Kasumi-1 (cell line): ENCODE measurements at places on chromosomes 11 and 22.

- no peak for DNase-seq
Measured at GRCh38 chr22:42610186-42610585, 4.5 kb downstream of the POLDIP3 start.

- no peak for DNase-seq
Measured at GRCh38 chr11:70612459-70613141, 214.3 kb downstream of the CTTN start.

DNA sequence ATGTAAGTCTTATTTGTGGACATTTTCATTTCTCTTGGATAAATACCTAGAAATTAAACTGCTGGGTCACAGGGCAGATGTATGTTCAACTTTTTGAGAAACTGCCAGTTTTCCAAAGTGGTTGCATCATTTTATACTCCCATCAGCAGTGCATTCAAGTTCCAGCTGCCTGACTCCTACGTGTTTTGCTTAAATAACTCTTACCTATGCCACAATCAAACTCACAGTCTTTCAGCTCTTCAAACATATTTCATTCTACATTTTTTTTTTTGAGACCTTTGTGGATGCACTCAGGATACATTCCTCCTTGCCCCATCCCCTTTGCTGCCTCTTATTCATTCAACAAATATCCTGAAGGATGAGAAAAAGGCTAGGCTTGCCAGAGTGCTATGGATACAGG, 9.2 kb downstream of the TCF20 start:
- DNase-seq = no peak

DNA sequence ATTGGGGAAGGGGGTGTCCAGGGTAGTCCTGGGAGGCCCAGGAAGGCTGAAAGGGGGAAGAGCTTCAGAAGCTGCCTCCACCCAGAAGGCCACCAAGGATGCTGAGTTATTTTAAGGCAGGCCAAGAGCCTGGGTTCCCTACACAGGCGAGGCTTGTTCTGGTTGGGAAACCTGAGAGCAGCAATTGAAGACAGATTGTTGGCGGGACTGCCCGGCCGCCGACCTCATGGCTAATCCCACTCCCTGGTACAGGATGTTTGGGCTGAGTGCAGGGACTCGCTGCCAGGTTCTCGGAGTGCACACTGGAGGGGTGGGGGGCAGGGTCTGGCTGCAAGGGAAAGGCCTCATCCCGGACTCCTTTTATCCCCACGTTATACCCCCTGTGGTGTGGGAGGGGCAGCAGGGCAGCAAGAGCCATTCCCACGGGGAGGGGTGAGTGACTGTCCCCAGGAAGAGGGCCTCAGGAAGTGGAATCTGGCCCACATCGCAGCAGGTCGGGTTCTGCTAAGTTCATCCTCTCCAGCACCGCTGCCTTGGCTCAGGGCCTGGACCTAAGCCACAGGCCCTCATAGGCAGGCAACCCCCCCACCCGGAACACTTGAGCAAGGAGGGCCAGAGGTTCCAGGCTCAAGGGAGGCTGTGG, 43.6 kb upstream of the PRR5 start:
- DNase-seq = no peak

DNA sequence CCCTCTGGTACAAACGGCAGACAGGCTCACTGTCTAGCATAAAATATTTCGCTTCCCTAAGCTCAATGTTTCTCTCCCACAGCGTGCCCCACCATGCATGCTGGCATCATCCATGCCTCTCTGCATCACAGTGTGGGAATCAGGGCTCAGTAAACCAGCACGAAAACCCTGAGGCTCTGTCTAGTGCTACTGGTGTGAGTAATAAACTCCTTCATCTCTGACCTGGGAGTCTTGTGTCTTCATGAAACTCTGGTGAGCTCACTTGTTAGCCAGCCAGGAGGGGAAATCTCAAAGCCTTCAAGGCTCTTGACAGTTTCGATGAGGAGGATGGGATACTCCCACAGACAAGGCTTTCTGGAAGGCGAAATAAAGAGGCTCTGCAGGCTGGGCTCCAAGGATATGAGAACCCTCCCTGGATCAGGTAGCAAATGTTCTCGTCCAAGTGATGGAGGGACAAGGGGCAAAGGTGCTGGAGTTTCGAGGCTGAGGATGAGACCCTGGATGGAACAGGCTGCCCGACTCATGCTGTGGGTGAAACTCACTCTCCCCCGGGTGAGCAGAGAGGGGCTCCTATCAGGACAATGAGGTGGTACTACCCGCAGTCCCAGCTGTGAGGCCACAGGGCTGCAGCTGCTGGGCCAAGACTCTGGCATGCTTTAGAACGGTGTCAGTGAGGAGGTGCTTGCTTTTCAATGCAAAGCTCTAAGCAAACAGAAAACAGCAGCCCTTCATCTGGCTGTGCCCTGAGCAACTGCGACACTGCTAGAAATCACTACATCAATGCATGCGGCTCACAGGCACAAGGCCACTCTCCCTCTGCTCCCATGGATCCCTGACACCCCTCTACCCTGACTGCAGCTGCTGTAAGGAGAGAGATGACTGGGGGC, 69.3 kb downstream of the SHANK2 start:
- DNase-seq = no peak

DNA sequence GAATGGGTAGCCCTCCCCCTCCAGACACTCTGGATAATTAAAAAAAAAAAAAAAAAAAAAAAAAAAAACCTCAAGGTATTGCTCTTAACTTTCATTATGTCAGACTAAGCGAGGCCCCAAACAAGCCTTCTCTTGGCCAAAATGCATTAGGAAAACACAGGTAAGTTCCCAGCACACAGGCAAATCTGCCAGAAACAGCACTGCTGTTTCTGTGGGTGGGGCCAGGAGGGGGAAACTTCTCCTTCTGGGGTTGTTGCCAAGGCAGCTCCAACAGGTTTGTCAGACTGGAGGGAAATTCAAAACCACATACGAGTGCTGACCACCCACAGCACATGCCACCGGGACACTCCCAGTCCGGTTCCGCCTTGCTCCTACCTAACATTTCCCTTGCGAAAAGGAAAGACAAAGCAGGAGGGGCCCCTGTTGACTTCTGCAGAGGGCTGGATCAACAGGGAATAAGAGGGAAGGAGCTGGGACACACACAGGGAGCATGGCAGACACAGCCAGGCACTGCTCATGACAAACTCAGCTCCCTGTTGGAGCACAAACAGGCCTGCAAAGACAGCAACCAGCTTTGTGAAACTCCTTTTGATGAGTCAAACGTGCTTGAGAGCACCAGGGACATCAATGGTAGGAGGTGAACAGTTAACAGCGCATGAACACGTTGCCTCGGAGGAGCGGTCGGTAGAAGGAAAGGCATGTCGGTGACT, 55.0 kb downstream of the MYH9 start:
- peak; percentile 61 for DNase-seq

- DNase-seq = no peak
Measured at GRCh38 chr11:67054836-67055523, 1.7 kb upstream of the RHOD start.

DNA sequence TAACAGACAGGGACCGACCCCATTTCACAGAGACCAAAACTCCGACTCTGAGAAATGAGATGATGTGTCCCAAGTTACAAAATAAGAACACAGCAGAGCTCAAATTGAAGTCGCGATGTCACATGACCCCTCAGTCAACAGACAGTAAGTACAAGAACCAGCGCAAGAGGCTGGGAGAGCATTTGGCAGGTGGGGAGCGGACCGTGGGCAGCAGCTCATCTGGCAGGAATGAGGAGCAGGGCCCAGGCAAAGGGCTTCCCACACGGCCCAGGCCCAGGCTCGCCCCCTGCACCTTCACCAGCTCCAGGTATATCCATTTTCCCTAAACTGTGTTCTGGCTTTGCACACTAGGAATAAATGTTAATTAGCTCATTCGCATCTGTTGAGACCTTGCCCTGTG, 34.3 kb downstream of the SCUBE1 start:
- DNase-seq = no peak

GRCh38 chr11:62542750-62543567, 3.6 kb downstream of the AHNAK start:
- DNase-seq = peak; percentile 60

DNA sequence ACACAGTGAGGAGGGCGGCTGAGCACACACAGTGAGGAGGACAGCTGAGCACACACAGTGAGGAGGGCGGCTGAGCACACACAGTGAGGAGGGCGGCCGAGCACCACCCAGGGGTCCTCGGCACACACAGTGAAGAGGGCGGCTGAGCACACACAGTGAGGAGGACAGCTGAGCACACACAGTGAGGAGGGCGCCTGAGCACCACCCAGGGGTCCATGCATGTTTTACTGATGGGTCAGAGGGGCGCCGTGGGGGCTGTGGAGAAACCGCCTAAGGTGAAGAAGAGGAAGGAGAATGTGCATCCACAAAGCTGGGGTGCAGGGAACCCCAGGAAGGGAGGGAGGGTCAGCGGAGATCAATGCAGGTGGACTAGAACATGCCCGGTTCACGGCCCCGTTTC, 461.8 kb downstream of the BRD1 start:
- DNase-seq = no peak

DNA sequence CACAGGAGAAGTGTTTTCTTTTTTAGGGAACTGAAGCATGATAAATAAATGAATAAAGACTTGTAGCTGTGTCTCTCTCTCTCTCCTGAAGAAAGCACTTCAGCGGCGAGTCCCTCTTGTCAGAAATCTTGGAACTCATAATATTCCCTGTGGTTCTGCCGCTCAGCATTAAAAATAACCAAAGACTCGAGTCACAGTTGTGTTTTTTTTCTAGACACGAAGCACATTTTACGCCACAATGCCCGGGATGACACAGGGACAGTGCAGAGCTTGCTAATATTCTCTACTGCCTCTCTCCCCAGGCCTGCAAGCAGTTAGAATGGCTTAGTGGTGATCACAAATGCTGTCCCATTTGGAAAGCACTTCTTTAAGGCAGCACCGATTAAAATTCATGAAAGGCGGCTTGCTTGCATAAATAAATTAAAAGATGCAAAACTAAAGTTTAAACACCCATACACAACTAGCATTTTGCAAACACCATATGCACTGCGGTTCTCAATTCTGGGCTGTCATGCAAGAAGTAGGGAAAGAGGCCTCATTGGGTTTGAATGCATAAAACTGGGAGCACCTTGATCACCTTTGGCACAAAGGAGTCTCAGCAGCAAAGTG, 597.4 kb downstream of the SOX6 start:
- DNase-seq = no peak

DNA sequence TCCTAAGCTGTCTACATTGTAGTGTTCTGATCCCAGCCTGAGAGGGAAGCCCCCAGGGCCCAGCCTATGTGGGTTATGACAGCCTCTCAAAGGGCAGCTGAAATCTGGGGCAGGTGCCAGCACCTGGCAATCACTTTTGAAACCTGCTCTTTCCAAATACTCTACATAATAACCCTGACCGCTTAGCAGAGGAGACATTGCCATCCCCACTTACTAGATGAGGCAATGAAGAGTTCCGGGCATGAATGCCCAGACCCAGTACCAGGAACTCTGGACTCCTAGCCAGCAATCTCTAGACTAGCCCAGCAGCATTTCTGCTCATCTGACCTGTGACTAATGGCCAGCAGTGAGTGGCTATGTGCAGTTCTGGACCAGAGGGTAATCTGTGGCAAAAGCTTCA, 412.4 kb upstream of the CADM1 start:
- no peak for DNase-seq

- no peak for DNase-seq
Measured at GRCh38 chr22:42786606-42787356, 66.1 kb upstream of the A4GALT start.

- DNase-seq = no peak
Measured at GRCh38 chr11:91742155-91742554, 482.5 kb upstream of the FAT3 start.

- no peak for DNase-seq
Measured at GRCh38 chr11:44833877-44834452, 107.2 kb downstream of the TSPAN18 start.

- DNase-seq = no peak
Measured at GRCh38 chr11:31817054-31817620, 6.0 kb upstream of the PAX6 start.

- DNase-seq = no peak
Measured at GRCh38 chr11:43574949-43575912, 105.3 kb upstream of the HSD17B12 start.

DNA sequence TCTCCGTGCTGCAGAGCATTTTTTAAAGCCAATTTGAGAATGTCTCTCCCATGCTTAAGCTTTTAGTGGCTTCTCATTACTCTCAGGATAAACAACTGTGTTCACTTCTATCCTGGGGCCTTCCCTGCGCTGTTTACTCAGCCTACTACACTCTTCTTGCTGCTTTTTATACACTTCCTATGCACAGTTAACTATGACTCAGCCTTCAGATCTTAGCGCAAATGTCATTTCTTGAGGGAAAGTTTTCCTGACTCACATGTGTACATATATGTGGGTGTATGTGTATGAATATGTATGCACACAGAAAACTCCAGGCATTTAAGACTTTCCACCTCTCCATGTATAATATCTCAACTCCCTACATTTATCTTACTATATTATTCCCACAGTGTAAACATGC, 9.8 kb downstream of the THAP12 start:
- DNase-seq = peak; percentile 24

- DNase-seq = no peak
Measured at GRCh38 chr11:112762707-112763090, 198.5 kb upstream of the NCAM1 start.

DNA sequence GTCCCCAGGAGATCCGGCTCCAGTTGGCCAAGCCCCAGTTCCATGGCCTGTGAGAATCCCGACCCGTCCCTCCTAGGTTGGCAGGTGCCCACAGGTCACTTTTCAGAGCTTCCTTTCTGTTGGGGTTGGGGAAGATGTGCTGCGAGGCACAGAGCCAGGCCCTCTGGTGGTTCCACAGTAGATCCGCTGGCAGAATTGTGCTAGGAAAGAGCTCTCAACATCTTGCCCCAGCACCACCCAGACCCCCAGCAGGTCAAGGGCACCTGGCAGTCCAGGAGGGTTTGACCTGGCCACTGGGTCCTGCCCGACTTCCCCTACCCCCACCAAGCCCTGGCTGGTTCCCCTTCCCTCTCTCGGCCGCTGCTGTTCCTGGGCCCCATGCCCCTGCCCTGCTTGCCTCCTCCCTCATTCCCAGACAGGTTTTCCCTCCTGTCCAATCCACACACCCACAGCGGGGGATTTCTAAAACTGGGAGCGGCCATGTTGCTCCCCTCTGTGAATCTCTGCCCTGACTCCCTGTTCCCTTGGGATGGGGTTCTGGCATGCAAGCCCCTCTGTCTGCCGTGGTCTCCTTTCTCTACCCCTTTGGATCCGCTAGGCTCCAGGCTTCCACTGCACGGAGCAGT, 26.2 kb upstream of the GCAT start:
- peak; percentile 10 for DNase-seq

DNA sequence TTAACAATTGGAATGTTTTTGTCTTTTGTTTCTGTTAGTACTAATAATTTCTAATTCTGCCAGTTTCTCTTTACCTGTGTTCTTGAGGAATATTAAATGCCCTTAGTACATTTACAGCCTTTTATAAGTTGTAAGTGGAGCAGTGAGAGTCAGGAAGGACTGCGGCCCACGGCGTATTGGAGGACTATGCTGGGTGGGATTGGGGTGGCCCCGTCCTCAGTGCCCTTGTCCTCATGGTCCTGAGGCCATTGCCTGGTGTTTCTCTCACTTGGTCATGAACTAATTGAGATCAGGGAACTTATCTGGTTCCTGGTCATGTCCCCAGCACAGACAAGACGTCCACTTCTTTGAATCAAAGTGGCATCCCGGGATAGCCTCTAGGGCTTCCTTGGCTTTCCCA, 3.3 kb downstream of the TUB start:
- DNase-seq = no peak

- no peak for DNase-seq
Measured at GRCh38 chr11:101051677-101052076, 77.9 kb downstream of the PGR start.

- DNase-seq = no peak
Measured at GRCh38 chr11:33741806-33742205, 5.6 kb upstream of the CD59 start.
